Right cardiac atrium (tissue), 5 donors: ENCODE measurements at places on chromosomes 16 and 17.

- peak; percentile 80 for DNase-seq
Measured at GRCh38 chr16:50245417-50246298, 20.7 kb upstream of the ADCY7 start.

GRCh38 chr16:65710107-65710506 is 588.2 kb upstream of the CDH11 start:
- no peak for DNase-seq

- no peak for DNase-seq
Measured at GRCh38 chr16:70573451-70574121, 50.0 kb downstream of the SF3B3 start.

GRCh38 chr17:28372203-28372944 is 880 bp downstream of the SARM1 start:
- peak; percentile 68 for DNase-seq

DNA sequence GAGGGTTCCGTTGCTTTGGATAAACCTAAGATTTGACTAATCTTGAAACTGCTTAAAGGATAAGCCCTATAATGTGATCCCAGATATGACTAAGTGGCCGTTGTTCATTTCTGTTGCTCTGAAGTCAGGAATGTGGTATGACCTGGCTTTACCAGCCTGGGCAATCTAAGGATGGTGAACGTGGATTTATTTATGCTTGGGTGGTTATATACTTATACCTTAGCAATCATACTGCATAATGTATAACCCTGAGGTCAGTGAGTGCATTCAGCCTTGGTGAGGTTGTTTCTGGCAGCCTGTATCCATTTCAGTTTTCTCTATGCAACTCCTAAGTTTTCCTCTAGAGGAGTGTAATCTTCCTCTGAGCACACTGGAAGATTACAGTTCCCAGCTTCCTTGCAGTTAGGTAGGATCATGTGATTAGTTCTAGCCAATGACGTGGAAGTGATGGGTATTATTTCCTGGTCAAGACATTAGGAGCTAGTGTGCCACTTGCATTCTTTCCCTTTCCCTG is 41.9 kb downstream of the FTO start:
- no peak for DNase-seq

DNA sequence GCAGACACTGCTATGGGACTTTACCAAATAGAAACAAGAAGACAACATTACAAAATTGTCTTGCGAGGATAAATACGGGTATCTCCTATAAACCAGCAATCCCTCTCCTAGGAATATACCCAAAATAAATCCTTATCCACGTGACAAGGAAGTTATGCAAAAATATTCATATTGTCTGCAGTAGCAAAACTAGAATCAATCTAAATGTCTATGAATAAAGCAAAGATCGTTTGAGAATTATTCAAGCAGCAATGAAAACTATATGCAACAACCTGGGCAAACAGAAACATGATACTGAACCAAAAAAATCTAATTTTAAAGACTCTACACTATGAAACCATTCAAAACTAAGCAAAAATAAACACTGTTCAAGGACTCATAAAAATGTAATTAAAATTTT is 9.2 kb downstream of the LUC7L start:
- no peak for DNase-seq

DNA sequence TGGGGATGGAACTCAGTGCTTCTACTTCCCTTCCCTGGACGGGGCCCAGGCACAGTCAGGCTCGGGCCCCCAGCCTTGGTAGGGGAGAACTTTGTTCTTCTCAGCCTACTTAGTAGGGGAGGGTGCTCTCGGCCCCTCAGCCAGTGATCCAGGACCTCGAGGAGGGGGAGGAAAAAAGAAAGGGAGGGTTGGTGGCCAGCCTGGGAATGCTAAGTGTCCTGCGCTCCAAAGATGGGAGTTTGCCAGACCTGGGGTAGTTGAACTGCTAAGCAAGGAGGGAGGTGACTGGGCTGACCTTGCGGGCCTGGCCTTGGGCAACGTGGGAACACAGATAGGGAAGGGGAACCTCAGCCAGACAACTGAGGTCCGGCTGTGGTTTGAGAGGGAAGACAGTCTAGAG is 12.2 kb downstream of the ADGRG1 start:
- no peak for DNase-seq

DNA sequence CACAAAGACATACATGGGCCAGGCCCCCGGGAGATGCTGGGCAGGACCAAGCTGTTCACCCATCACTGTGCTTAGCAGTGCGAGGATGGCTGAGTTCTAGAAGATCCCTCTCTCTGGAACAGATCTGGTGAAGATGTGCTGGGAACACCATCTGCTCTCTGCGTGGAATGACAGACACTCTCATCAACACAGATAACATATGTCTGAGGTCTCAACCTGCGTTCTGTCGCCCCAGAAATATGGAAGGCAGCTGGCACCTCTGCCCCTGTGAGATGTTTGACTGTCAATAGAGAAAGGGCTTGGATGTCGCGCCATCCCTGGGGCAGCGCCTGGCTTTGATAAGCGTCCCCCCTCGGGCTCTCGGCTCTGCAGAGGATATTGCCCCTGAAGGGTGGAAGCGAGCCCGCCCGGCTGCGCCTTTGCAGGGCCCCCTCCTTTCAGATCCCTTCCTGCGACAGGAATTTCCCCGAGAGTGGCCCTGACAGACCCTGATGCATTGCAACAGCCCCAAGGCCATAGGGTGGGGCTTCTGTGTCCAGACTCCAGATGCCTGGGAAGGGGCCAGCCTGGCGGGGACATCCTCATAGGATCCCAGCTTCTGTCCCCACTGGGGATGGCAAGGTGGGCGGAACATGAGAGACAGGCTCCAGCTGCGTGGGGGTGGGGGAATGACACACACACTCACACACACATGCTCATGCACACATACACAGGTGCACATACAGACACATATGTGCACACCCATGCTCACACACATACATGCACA is 86.9 kb upstream of the ZNF469 start:
- no peak for DNase-seq

- DNase-seq, result no peak
Measured at GRCh38 chr16:66754819-66755218, 3.4 kb upstream of the DYNC1LI2 start.

GRCh38 chr16:4825196-4825595 is 21.9 kb downstream of the GLYR1 start:
- DNase-seq, result no peak

- peak; percentile 77 for DNase-seq
Measured at GRCh38 chr16:87570938-87571867, 31.1 kb upstream of the JPH3 start.

DNA sequence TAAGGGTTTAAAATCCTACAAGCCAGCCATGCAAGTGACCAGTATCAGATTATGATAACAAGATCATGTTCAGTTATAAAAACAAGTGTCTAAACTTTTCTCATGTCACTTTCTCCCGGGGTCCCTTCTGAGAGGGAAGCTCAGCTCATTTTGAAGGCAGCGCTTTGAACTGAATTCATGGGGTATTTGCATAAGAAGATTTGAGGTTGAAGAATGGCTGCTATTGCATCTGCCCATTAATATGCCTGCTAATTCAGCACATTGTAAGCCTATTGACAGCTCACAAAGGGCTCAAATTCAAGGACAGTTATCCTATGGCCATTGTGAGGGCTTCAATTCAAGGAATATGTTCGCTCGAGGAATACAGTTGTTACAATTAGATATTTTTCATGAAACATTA is 290.2 kb upstream of the IRX3 start:
- no peak for DNase-seq

- DNase-seq, result no peak
Measured at GRCh38 chr17:44310609-44311376, 2.4 kb downstream of the RUNDC3A start.

- no peak for DNase-seq
Measured at GRCh38 chr17:56536766-56537165, 56.7 kb upstream of the NOG start.

DNA sequence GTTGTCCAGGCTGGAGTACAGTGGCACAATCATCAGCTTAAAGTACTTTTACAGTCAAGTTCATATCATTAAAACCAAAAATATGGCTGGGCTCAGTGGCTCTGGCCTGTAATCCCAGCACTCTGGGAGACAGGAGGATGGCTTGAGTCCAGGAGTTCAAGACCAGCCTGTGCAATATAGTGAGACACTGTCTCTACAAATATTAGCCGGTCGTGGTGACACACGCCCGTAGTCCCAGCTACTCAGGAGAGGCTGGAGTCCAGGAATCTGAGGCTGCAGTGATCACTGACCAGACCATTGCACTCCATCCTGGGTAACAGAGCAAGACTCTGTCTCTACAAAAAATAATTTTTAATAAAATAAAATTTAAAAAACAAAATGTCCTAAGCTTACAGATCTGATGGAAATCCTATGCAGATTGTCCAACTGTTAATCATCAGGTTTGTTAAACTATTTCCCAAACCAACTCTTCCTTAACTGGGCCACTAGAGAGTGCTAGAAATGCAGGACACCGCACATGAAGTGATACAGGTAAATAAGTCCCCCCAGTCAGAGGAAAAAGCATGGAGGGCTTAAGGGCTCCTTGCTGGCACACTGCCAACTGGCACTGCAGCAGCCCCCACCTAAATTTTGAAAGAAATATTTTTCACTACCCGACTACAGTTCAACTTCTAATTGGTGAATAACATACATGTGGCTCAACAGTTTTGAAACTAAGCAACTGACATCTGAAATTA is 2.8 kb downstream of the USP22 start:
- no peak for DNase-seq

- no peak for DNase-seq
Measured at GRCh38 chr16:70258065-70258464, 6.3 kb upstream of the EXOSC6 start.

- DNase-seq, result no peak
Measured at GRCh38 chr16:57876210-57876609, 73.9 kb upstream of the KIFC3 start.

GRCh38 chr16:3131755-3132377 is 3.0 kb upstream of the ZNF213 start:
- no peak for DNase-seq

- DNase-seq, result no peak
Measured at GRCh38 chr16:50677351-50677750, 3.8 kb downstream of the SNX20 start.

GRCh38 chr16:85658504-85659326 is 30.0 kb downstream of the GINS2 start:
- no peak for DNase-seq

GRCh38 chr16:4212934-4213296 is 29.0 kb downstream of the SRL start:
- DNase-seq, result no peak

DNA sequence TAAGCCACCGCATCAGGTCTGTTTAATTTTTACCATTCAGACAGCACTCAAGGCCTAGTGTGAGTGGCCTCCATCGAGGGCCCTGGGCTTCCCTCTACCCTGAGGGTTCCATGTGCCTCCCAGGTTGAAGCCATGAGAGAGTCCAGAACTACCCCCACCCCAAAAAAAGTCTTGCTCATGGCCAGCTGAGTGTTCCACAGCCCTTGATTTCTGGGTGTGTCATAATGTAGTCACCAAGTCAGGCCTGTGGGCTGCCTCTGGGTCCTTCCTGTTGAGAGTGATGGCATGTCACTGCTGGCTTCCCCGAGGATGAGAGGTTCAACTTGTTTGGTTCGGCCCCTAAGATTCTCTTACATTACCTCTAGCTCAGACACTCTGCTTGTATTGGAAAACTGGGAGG is 100.6 kb downstream of the PITPNC1 start:
- DNase-seq, result no peak

DNA sequence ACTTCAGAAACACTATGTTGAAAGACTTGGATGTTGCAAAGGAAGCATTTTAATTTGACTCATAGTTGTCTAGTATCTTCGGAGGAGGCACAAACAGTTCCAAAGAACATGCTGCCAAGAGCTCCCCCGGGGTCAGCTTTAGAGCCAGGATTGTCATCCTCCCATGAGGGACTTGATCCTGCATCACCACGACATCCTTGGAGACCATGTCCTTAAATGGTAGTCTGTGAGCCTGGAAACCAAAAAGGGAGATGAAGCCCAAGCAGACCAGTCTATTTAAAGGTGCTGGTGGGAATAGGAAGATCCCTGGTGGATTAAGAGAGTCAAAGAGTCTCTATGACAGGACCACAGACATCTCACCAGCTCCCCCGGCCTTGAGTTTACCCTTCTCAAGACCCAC is 33.3 kb upstream of the DYNLRB2 start:
- no peak for DNase-seq

- DNase-seq, result no peak
Measured at GRCh38 chr17:50891577-50891989, 25.4 kb upstream of the TOB1 start.

- peak; percentile 76 for DNase-seq
Measured at GRCh38 chr16:5025171-5025632, 8.5 kb downstream of the NAGPA start.

DNA sequence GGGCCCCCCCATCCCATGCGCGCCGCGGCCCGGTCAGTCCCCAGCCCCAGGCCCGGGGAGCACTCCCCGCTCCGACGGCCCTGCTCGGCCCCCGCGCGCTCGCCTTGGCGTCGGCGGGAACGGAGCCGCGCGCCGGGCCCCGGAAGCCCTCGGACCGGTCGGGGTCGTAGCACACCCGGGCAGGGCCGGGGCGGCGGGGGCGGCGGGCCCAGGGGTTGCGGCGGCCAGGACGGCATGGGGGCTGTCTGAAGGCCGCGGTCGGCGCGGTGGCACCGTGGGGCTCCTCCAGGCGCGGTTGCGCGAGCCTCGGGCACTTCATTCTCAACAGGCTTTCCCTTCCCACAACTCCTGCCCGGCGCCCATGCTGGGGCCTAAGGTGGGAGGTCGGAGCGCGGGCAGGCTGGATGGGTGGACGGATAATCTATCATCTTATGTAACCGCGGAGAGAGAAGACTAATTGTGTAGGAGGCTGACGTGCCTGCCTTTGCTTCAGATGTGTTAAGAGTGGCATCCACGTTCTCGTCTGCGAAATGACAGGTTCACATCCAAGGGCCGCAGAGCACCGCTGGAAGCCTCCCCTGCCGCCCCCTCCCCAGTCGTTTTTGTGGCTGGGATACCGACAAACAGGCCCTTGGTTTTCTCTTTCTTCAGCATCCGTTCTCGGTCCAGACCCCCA is 708 bp downstream of the BAIAP2 start:
- peak; percentile 22 for DNase-seq

DNA sequence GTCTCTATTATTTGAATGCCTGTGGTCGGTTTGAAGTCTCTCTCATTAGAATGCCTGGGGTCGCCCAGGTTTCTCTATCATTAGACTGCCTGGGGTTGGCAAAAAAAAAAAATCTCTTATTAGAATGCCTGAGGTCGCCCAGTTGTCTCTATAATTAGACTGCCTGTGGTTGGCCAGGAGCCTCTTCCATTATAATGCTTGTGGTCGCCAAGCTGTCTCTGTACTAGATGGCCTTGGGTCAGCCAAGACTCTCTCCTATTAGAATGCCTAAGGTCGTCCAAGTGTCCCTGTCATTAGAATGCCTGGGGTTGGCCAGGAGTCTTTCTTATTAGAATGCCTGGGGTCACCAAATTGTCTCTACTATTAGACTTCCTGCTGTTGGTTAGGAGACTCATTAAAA is 2228.4 kb downstream of the TP53TG3F start:
- DNase-seq, result no peak

DNA sequence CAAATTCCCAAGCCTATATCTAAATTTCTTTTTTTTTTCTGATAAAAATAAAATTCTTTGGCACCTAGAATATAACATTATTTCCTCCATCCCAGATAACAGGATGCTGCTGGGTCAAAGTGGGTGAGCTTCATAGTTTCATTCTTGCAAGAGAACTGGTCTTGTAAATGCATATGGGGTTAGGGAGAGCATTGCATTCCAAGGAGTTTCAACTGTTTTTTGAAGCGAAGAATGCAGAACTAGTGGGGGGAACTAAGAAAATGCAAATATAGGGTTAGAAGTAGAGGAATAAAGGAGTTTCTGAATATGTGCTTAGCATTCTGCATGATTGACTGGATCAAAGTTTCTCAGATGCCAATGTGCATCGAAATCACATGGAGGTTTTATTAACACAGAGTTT is 347.2 kb upstream of the XYLT1 start:
- DNase-seq, result no peak

GRCh38 chr17:50806141-50806643 is 29.2 kb upstream of the WFIKKN2 start:
- DNase-seq, result peak; percentile 76
